CD4-positive, alpha-beta T cell treated with Interleukin-15 for 4 hours (primary cell): ENCODE measurements at places on chromosomes 5 and 9.
A peak's percentile ranks its signal among the peaks of the same experiment; 100 is the strongest.

GRCh38 chr5:175059687-175060211 is 335.4 kb downstream of the MSX2 start:
- DNase-seq: no peak

- DNase-seq: no peak
Measured at GRCh38 chr9:18980189-18980588, 52.8 kb downstream of the SAXO1 start.

GRCh38 chr5:17305964-17306725 is 88.7 kb downstream of the BASP1 start:
- no peak for DNase-seq

- no peak for DNase-seq
Measured at GRCh38 chr5:170039830-170040229, 59.5 kb upstream of the INSYN2B start.

- no peak for DNase-seq
Measured at GRCh38 chr5:64505769-64506566, at the start of gene RGS7BP. Gene RGS7BP, plus strand, starts transcription at chr5:64506015. Its CDS starts 610 bp downstream, at chr5:64506625.

- DNase-seq: no peak
Measured at GRCh38 chr9:119597499-119597898, 228.3 kb upstream of the BRINP1 start.

- DNase-seq: no peak
Measured at GRCh38 chr5:36934740-36935356, 58.3 kb downstream of the NIPBL start.

GRCh38 chr9:125906144-125906543 is 159.0 kb downstream of the PBX3 start:
- no peak for DNase-seq

DNA sequence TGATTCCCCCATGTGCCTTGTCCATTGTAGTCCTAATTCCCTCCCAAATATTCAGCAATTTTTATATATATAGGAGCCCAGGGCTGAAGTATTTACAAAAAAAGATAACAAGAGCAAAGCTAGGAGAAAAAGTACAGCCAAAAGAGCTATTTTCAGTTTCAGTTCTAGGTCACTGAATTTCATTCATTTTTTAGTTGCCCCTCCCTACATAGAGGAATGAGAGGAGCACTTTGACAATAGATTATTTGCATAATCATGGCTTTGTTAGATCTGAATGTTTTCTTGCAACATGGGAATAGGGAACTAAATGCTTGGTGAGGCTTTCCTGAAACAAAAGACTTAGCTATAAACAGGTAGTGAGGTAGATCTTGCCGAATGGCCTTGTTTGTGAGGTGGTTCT is 15.3 kb upstream of the F2RL2 start:
- DNase-seq: no peak

GRCh38 chr5:53362521-53362941 is 117.9 kb upstream of the FST start:
- DNase-seq: no peak

DNA sequence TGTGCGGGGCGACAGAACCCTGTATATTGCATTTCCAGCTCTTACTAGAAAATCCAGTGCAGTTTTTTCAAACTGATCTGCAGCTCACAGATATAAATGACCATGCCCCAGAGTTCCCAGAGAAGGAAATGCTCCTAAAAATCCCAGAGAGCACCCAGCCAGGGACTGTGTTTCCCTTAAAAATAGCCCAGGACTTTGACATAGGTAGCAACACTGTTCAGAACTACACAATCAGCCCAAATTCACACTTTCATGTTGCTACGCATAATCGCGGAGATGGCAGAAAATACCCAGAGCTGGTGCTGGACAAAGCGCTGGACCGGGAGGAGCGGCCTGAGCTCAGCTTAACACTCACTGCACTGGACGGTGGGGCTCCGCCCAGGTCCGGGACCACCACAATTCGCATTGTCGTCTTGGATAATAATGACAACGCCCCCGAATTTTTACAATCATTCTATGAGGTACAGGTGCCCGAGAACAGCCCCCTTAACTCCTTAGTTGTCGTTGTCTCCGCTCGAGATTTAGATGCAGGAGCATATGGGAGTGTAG is 786 bp downstream of the PCDHB5 start:
- DNase-seq: no peak

DNA sequence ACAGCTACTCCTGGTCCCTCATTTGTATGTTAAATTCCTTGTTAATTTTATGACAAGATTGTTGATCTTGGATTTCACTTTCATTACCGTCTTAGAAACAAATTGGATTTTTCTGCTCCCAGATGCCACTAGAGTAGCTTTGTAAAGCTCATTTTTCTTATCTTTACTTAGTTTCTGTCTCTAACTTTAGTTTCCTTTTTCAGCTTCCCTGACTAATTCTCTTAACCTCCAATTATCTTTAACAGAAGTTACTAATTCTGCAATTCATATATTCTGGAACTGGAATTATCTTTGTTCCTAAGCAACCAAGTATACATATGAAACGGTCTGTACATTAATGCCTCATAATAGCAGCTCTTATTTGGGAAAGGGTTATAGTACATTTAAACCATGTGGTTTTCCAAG is 16.7 kb downstream of the ITGA1 start:
- no peak for DNase-seq

DNA sequence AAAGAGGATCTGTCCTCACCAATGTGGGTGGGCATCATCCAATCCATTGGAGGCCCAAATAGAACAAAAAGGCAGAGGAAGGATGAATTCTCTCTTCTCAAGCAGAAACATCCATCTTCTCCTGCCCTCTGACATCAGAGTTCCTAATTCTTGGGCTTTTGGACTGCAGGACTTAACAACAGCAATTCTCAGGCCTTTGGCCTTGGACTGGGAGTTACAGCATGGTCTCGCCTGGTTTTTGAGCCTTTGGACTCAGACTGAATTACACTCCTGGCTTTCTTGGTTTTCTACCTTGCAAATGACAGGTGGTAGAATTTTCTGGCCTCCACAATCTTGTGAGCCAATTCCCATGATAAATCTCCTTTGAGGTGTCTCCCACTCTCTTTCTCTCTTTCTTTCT is 60.5 kb upstream of the CD180 start:
- no peak for DNase-seq

- DNase-seq: no peak
Measured at GRCh38 chr5:154242964-154243376, 52.4 kb downstream of the GALNT10 start.

DNA sequence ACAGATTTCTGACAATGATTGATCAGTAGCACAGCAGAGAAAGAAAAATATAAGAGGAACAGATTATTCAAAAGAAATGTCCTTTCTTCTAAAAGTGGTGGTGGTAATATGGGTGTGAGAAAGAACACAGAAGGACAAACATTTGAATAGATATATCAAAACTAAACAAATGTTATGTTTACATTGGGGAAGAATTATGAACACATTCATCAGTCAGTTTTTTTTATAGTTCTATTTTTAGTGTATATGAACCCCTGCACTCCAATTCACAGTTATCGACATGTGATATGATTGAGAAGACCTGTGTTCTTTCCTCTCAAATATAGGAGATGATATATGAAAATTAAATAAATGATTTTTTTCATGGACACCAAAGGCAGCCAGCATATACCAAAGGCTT is 128.6 kb downstream of the NNT start:
- no peak for DNase-seq

- DNase-seq: no peak
Measured at GRCh38 chr5:78568212-78568611, 80.4 kb downstream of the LHFPL2 start.

DNA sequence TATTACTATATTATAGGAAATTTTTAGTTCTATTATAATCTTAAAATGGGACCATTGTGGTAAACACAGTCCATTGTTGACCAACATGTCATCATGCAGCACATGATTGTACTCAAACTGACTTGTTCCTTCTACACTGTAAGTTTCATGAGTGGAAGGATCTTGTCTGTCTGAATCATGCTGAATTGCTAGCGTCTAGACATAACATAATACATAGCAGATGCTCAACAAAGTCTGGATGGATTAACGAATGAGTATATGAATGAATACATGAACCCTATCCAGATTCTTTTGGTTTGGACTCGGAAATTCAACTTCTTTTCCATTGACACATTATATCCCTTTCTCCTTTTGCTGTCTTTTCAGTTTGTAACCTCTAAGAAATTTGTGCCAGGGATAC is 429.2 kb upstream of the SGCD start:
- DNase-seq: no peak

DNA sequence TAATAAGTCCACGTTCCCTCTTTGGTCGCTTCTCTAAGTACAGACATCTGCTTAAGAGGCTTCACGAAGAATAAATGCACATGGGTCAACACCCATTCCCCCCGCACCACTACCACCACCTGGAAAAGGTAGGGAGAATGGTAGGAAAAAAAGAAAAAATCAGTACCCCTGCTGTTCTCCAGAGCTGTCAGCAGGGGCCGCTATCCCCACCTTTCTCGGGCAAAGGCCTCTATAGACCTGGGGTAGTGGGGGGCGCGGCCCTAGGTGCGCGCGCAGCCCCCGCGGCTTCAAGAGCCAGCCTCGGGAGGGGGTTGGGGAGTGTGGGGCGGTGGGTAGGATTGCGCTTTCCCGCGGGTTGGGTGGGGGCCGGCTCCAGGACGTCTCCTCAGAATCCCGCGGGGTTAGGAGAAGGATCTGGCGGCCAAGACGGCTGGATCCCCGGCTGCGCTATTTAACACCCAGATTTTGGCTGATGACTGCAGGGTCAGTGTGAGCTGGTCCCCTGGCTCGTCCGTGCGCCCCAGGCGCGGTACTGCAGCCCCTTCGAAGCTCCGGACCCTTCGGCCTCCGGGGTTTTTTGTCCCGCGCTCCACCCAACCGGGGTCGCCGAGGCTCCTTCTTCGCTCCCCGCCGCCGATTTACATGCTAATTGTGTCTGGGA is 1.6 kb upstream of the SEMA6A start:
- no peak for DNase-seq

DNA sequence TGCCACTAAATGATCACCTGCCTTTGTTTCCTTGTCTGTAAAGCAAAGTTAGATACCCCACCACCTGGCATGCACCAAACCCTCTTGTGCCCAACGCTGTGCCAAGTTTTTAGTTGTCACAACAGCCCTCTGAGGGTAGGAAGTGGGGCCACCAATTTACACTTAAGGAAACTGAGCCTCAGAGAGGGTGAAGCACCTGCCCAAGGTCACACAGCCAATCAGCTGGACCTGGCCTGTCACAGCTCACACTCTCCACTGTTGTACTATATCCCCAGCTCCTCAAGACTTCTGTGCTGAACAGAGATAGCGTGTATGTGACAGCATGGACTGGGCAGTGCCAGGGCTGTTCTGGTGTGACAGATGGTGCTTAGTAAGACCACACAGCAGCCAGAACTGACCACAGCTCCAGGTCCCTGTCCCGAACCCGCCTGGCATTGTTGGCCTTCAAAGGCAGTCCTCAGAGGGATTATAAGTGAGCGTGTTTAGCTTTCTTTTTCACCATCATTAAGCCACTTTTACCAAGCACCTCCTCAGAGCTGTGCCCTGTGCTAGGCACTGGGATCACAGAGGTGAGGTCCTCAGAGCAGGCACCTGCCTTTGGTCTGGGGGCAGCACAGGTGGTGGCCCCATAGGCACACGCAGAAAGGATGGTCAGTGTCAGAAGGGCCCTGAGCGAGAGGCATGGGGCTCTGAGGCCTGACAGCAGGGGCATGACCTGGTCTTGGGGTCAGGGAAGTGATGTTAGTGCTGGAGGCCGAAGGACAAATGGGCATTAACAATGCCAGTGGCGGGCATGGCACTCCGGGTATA is 71.1 kb downstream of the COL27A1 start:
- DNase-seq: no peak

GRCh38 chr9:127762111-127762676 is 16.3 kb downstream of the SH2D3C start:
- DNase-seq: no peak

GRCh38 chr5:126540631-126541030 is 54.4 kb downstream of the ALDH7A1 start:
- DNase-seq: no peak

- no peak for DNase-seq
Measured at GRCh38 chr9:114314881-114315722, 7.8 kb upstream of the ORM1 start.

GRCh38 chr5:132267166-132267739 is 9.8 kb downstream of the PDLIM4 start:
- DNase-seq: no peak

- DNase-seq: no peak
Measured at GRCh38 chr5:133870661-133871060, 97.8 kb downstream of the C5orf15 start.

DNA sequence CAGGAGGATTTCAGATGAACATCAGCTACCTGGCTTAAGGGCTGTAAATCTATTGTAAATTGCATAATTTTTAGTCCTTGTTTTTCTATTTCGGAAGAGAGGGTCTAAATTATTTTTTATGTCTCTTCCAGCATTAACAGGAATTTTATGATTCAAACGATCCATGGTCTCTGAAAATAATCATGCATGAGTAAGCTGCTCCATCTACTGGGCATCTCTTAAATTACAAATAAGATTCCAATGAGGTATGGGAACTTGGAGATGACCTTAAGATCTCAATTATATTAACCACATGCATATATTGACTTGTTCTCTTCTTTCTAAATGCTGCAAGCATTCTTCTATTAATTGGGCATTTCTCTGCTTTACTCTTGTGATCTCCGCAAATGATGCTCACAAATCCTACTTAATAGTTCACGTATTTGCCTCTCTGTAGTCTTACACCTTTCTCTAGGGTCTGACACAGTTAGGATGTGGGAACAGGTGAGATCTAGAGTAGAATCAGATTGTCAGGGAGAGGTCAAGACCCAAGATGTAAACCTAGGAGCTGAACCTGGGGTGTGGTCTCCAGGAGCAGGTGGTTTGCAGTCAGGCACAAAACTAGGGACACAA is 86.9 kb downstream of the NUDT12 start:
- DNase-seq: peak; percentile 25

DNA sequence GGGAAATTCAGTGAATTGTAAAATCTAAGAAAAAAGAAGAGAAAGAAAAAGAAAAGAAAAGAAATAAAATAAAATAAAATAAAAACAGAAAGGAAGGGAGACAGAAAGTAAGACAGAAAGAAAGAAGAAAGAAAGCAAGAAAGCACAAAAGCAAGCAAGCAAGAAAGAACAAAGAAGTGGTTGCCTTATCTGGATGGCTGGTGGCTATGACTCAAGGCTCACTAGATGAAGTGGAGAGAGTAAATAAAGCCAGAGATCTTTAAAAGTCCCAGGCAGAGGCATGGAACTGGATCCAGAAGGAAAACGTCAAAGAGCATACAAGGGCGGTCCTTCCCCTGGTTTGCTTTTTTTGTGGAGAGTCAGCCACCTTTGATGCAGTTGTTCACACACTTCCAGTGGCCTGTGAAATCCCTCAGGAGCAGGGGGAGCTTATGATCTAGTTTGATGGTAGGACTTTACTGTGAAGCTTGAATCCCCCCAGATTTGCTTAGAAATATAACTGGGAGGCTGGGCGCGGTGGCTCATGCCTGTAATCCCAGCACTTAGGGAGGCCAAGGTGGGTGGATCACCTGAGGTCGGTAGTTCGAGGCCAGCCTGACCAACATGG is 176.7 kb upstream of the HMHB1 start:
- DNase-seq: no peak

GRCh38 chr5:159098603-159099436 is 896 bp downstream of the EBF1 start:
- peak; percentile 12 for DNase-seq

DNA sequence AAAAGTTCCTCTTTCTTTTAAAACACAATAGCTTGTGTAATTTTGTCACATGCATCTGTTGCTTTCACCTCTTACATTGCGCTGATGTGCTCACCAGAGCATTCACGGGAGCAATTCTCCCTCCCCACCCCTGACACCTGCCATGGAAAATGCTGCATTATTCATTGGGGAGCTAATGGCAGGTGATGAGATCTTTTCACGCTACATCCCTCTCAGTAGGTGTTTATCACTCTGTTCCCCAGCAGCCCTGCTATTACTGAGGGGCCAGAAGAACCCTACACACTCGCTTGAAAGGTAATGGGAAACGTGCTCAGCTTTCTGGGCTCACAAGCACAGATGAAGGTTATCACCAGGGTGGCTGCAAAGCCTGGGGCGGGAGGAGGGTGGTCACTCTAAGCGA is 398.0 kb downstream of the PSAT1 start:
- DNase-seq: no peak
